ENCODE measurements at places on chromosomes 1 and 21. TPM values are rescaled to one million over a fixed set of nuclear protein-coding genes. Genes with fewer than 3 reads are reported as not detected.

DNA sequence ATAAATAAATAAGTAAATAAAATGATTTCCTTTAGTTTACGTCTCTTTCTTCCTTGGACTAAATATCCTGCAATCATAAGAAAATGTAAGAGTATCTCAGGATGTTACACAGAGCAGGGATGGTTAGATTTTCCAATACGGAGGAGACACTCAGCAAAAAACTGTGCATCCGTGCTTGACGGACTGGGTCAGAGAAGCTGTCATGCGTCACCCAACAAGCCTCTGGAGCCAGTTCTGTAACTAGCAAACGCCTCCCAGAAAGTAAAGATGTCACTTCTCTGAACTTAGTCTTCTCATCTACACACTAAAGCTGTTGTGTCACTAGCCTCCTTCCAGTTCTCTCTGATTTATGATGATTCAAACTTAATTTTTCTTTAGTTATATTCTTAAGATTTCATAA, 3.4 kb downstream of the CFHR4 start:
- no peak for DNase-seq

- no peak for DNase-seq
Measured at GRCh38 chr1:38045401-38046332, 926 bp downstream of the POU3F1 start.

DNA sequence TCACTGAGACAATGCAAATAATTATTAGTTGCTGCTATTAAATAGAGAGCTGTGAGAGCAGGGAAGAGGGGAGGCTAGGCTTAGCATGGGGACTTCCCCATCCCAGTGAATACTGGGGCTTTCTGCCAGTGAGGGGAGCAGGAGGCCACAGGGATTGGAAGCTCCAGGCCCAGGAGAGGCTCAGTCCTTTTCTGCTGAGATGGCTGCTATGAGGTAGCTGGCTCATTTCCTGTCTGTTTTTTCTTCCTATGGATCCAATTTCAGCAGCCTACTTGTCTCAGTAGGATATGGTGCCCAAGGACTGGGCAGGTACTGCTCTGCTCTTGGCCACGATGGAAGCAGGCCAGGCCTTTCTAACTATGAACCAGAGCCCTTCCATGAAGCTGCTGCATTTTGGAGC, 10.0 kb downstream of the STMN1 start:
- no peak for DNase-seq

RAP1GAP gene
- not detected for polyA plus RNA-seq

- DNase-seq: no peak
Measured at GRCh38 chr1:21815724-21816321, 3.8 kb downstream of the LDLRAD2 start.

C1orf56 gene
- polyA plus RNA-seq: 2.6 TPM

- peak; percentile 61 for DNase-seq
Measured at GRCh38 chr21:44456214-44456914, 1.1 kb downstream of the LRRC3 start.

DNA sequence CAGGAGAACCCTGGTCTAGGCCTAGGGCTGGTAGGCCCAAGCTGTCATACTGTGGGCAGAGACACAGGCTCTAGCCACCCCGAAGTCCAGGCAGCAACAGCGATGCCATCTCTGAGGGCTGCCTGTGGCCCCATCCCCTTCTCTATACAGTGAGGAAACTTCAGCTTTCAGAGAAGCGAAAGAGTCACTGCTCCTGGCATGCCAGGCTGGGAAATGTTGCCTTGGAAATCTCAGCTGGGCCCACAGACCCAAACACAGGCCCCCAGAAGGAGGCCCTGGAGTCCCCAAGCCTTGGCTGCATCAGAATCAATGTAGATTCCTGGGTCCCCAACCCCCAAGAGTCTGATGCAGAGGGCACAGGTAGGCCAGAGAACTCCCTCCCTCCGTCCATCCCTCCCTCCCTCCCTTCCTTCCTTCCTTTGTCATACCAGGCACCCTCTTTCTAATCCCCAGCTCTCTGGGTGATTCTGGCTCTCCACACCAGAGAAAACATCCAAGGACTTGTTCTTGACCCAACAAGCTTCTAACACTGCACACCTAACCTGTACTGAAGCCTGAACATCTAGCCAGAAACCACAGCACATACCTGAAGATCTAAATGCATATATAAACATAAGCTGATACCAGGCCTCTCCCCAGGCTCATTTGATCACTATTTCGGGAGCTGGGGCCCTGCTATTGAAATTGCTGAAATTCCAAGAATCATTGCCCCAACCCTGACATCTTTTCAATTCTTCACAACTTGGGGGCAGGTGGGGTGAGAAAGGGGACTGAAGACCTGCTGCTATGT, 143.2 kb upstream of the EDN2 start:
- DNase-seq: no peak

TMPRSS2 gene
- not detected for polyA plus RNA-seq

RCC2 gene
- 37.5 TPM for polyA plus RNA-seq
